ENCODE measurements at places on chromosomes 1 and 21. TPM values are rescaled to one million over a fixed set of nuclear protein-coding genes. Genes with fewer than 3 reads are reported as not detected.

Gene PDE4B
- total RNA-seq: 19.7 TPM

Gene UTS2
- total RNA-seq: not detected

Gene SLC45A1
- total RNA-seq: 2.5 TPM

Gene HSF2BP
- total RNA-seq: 1.4 TPM

Gene RNF11
- total RNA-seq: 36.3 TPM

Gene DIO1
- not detected for total RNA-seq

Gene BCAS2
- total RNA-seq: 30.8 TPM

Gene S1PR1
- 0.08 TPM for total RNA-seq

Gene BTBD8
- total RNA-seq: 0.20 TPM

Gene C1orf21
- 8.0 TPM for total RNA-seq

Gene HP1BP3
- 114 TPM for total RNA-seq

Gene TEDDM1
- not detected for total RNA-seq

Gene CRYAA
- total RNA-seq: not detected

Gene PTGER3
- total RNA-seq: 0.01 TPM

Gene AKNAD1
- 0.74 TPM for total RNA-seq

Gene LCE1B
- total RNA-seq: not detected

Gene POLR3C
- 32.0 TPM for total RNA-seq

Gene GBP6
- total RNA-seq: not detected

Gene CD5L
- not detected for total RNA-seq

Gene SFN
- total RNA-seq: 397 TPM

Gene SPRR2G
- total RNA-seq: not detected

Gene HPDL
- total RNA-seq: 3.6 TPM

Gene KIAA1614
- total RNA-seq: 0.38 TPM

Gene C1orf87
- not detected for total RNA-seq

Gene PADI3
- 1.3 TPM for total RNA-seq

Gene PMVK
- total RNA-seq: 44.2 TPM

Gene LYPD8
- total RNA-seq: not detected

Gene PTPRF
- total RNA-seq: 102 TPM

Gene AADACL4
- total RNA-seq: not detected

Gene EPHA8
- not detected for total RNA-seq

Gene PGM1
- 38.7 TPM for total RNA-seq

Gene BCL2L15
- total RNA-seq: not detected

Gene PBX1
- total RNA-seq: 24.8 TPM

Gene ZFP69
- total RNA-seq: not detected

Gene GNG4
- 15.4 TPM for total RNA-seq

Gene EIF4G3
- 17.9 TPM for total RNA-seq

Gene MYCL
- 1.3 TPM for total RNA-seq

Gene OR2L13
- not detected for total RNA-seq

Gene FOXO6
- total RNA-seq: 0.82 TPM

Gene AJAP1
- under 0.01 TPM for total RNA-seq

Gene SLC6A9
- total RNA-seq: 16.8 TPM

Gene SEMA4A
- total RNA-seq: 0.65 TPM

Gene ASPM
- total RNA-seq: 21.9 TPM

Gene ATP5PB
- 253 TPM for total RNA-seq

Gene SLC5A9
- not detected for total RNA-seq

Gene SPATA21
- total RNA-seq: 0.06 TPM

Gene LCE2A
- not detected for total RNA-seq

Gene NT5C1A
- total RNA-seq: not detected

Gene FCRL2
- total RNA-seq: not detected
